ENCODE measurements at places on chromosomes 1 and 21.

GRCh38 chr1:64403331-64403730, 66.6 kb upstream of the CACHD1 start:
- no peak for DNase-seq

DNA sequence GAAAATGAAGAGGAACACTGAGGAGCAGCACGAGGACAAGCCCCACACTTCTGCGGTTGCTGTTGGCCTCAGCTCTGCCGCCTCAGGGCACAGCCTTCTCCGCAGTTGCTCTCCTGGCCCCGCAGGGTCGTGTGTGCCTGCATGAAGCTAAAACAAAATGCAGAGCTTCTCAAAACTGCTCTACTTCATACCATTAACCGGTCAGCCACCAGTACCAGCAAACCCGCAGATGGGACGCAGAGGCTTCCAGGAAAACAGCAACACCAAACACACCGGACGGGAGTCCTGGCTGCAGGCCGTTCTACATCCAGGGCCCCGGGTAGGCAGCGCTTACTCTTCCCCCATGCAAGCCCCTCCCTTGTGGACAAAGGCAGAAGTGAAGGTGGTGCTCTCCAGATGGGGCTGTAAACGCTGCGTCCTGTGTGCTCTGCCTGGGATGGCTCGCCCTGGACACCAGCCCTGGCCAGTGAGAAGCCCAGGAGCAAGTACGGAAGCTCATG, 7.1 kb upstream of the C1orf159 start:
- DNase-seq, result no peak

- no peak for DNase-seq
Measured at GRCh38 chr1:96481409-96481808, 240.2 kb upstream of the PTBP2 start.

DNA sequence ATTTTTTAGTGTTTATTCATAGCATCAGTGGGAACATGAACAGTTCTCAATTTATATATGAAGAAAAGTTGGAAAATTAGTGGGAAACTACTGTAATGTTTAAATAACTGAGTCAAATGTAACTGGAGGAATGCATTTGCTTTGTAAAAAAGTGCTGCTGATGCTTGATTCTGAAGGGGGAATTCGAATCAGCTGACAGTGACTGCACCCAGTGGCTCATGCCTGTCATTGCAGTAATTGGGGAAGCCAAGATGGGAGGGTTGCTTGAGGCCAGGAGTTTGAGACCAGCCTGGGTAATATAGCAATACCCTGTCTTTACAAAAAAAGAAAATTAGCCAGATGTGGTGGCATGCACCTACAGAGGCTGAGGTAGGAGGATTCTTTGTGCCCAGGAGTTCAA, 398.4 kb downstream of the ZP4 start:
- DNase-seq, result no peak

- DNase-seq, result no peak
Measured at GRCh38 chr1:93541045-93541444, 93.1 kb downstream of the FNBP1L start.

GRCh38 chr1:15627343-15627988, 10.2 kb downstream of the DDI2 start:
- no peak for DNase-seq

DNA sequence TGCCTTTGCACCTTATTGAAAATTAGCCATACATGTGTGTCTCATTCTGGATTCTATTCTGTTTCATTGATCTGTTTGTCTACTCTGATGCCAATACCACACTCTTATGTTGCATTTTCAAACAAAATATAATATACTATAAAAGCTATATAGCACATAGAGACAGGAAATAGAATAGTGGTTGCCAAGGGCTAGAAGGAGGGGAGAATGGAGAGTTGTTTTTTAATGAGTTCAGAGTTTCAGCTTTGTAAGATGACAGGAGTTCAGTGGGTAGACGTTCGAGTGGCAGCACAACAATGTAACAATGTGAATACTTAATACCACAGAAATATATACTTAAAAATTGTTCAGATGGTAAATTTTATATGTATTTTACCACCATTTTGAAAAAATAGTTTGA, 17.0 kb downstream of the RLF start:
- no peak for DNase-seq

GRCh38 chr1:184649451-184649888, 105.2 kb downstream of the EDEM3 start:
- no peak for DNase-seq

DNA sequence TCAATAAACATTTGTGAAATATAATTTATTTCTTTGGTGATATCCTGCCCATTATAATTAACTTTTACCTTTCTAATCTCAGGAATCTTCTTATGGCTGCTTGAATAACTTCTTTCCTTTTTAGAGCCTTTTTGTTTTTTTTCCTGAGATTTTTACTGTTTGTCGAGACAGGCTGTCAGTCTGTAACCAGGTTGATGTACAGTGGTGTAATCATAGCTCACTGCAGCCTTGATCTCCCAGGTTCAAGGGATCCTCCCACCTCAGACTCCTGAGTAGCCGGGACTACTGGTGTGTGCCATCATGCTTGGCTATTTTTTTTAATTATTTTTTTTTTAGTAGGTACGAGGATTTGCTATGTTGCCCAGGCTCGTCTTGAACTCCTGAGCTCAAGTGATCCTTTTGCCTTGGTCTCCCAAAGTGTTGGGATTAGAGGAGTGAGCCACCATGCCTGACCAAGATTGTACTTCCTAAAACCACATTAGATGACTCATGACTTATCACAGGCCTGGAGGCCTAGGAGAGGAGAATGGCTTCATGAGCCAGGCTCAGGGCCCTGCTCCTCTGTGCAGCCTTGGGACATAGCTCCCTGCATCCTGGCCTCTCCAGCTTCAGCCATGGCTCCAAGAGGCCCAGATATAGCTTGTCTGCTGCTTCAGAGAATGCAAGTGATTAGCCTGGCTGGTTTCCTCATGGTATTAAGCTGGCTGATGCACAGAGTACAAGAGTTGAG, 48.6 kb downstream of the CTH start:
- DNase-seq, result no peak

DNA sequence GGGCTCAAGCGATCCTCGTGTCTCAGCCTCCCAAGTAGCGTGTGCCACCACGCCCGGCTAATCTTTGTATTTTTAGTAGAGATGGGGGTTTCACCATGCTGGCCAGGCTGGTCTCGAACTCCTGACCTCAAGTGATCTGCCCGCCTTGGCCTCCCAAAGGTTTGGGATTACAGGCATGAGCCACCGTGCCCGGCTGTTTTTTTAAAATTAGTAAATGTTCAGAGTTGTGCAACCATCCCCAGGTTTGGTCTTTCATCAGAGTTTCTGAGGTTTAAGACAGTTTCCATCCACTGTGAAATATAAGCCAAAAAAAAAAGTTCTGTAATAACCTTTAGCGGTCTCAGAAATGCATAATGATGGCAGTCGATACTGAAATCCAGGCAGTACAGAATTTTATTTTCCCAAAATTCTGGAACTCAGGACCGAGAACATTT, 550 bp upstream of the SYT11 start:
- DNase-seq, result peak; percentile 42

DNA sequence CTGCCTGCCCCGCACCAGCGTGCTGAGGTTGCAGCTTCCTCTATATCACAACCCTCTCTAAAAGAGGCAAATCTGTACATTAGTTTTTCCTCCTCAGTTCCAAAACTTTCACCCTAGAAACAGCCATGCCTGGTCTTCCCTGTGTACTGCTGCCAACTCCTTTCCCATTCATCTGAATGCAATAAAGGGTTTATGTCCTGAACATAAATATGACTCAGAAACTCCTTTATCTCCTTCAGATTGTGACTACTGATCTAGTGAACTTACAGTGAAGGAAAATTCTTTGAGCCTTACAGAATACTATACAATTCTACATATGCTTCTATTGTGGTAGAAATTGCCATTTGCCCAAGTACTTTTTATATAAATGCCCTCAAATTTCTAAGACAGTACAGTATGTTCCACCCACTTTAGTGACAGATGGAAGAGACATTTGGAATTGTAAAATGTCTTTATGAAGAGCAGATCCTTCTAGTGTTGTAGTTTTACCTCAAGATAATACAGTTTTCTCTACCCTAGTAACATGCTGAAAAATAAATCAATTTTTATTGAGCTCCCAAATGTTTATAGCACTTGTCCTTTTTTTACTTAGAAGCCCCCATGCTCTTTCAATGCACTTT, 345.1 kb upstream of the SNX7 start:
- no peak for DNase-seq

- no peak for DNase-seq
Measured at GRCh38 chr1:211579440-211580302, 710 bp upstream of the SLC30A1 start.

GRCh38 chr1:30778154-30778978, 20.8 kb upstream of the LAPTM5 start:
- DNase-seq, result no peak

- DNase-seq, result no peak
Measured at GRCh38 chr1:44405031-44405797, at the start of gene RNF220. Gene RNF220 (plus strand): TSS chr1:44405255.

DNA sequence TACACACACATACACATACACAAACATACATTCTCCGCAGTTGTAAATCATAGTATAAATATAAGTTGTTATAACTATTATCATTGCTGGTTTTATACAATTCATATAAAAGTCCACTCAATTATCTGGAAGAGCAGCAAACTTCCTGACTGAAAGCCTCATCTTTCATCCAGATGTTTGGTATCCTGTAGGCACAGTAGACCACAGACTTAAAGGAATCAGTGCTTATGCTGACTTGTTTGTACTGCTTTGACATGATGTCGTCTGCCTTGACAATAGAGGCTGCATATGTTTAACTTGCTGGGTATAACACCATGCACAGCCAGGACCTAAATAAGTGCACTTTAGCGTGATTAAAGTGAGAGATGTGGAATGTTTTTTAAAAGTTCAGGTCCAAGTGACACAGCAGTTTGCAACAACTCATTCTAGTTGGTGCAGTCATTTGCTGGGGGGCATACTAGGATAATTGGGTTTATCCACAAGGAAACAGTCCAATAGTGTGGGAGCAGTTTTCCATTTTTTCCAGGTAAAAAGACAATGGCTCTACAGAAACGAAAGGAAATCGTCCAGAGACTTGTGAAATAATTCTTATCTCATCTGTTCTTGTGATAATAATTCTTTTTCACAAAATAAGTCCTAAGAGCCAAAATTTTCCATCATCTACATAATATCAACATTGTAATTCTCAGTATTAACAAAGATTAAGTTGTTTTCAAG, 110.3 kb upstream of the TSPAN2 start:
- no peak for DNase-seq

Measured in left renal cortex interstitium (tissue), 4 donors.